ENCODE measurements at places on chromosomes 1 and 21.
A peak's percentile ranks its signal among the peaks of the same experiment; 100 is the strongest.

DNA sequence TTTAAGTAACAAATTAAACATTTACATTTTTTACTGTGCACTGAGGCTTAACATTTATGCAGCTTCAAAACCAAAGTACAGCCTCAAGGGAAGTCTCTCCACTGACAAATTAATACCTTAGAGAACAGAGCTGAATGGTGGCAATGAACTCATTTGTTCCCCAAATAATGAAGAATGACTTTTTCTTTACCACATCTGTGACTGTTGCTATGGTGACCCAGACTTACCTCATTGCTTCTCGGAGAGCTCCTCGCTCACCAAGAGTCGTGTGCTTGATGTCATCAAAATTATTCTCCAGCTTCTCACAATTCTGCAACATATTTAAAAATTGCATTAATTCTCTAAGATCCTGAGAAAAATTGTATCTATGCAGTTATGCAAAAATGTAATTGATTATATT, 92.9 kb downstream of the DPYD start:
- peak; percentile 31 for DNase-seq

- peak; percentile 46 for DNase-seq
Measured at GRCh38 chr1:91166106-91166712, 144.4 kb upstream of the ZNF644 start.

GRCh38 chr21:28885853-28886177, 106.9 kb downstream of the LTN1 start:
- no peak for DNase-seq

- no peak for DNase-seq
Measured at GRCh38 chr1:191052888-191053287, 575.2 kb upstream of the BRINP3 start.

DNA sequence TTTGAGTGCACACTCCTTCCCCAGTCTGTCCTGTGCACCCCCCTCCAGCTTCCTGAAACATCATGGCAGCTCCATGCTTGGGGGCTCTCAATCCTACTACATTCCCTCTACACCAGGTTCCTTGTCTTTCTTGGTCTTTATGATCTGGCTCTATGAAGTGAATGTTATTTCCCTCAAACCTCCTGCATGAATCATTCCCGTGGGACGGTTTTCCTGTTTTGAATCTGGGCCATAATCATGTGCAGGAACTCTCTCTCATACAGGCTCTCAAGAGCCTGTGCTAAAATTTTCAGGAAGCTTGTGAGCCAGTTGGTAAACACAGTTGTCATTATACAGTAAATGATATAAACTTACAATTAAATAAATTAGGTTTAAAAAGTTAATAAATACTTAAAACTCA, 89.8 kb upstream of the KCNE2 start:
- no peak for DNase-seq

- DNase-seq = no peak
Measured at GRCh38 chr1:97803026-97803425, 117.8 kb downstream of the DPYD start.

- no peak for DNase-seq
Measured at GRCh38 chr1:185431612-185432011, 114.6 kb upstream of the IVNS1ABP start.

DNA sequence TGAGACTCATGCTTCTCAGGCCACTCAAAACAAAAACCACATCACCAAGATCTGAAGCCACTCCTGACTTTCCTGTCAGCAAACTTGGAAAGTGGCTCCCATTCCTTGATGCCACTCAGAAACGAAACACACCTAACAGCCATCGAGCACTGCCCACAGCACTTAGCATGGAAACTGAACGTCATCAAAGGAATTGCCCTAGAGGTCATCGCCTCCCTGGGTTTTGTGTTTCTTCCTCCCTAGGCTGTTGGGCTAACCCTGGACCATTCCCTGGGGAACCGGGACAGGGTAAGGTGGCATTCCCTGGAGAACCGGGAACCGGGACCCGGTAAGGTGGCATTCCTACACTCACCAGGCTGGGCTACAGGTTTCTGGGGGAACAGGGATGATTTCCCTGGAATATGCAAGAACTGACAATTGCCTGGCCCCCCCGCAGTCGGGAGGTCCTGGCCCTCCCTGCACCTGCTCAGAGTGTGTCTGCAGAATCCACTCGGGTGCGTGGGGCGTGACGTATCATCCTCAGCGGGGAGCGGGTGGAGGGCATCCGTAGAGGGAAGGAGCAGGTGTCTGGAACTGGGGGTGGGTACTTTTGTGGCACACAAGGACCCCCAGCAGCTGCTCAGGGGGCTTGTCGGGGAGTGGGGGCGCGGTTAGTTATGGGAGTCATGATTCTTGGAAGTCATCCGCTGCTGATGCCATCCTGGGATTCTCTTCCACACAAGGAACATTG, 30.3 kb downstream of the SLC45A1 start:
- DNase-seq = no peak

DNA sequence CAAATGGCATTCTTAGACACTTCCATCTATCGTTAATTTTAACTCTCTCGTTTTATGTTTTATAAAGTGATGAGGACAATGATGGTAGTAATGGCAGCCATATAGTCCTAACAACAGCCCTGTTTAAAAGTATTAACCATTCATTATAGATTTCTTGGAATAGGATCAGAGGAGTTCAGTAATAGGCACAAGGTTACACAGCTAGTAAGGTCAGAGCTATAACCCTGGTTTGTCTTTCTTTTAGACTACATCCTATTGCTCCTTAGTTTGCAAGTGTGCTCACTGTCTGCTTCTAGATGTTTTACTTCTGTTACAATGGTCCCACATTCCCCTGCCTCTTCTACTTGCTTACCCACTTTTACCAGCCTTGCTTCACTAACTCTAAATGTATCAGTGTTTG, 50.9 kb downstream of the TLCD4 start:
- DNase-seq = no peak

Data from GM20000 (cell line).